ENCODE measurements at places on chromosomes 11 and 22.

DNA sequence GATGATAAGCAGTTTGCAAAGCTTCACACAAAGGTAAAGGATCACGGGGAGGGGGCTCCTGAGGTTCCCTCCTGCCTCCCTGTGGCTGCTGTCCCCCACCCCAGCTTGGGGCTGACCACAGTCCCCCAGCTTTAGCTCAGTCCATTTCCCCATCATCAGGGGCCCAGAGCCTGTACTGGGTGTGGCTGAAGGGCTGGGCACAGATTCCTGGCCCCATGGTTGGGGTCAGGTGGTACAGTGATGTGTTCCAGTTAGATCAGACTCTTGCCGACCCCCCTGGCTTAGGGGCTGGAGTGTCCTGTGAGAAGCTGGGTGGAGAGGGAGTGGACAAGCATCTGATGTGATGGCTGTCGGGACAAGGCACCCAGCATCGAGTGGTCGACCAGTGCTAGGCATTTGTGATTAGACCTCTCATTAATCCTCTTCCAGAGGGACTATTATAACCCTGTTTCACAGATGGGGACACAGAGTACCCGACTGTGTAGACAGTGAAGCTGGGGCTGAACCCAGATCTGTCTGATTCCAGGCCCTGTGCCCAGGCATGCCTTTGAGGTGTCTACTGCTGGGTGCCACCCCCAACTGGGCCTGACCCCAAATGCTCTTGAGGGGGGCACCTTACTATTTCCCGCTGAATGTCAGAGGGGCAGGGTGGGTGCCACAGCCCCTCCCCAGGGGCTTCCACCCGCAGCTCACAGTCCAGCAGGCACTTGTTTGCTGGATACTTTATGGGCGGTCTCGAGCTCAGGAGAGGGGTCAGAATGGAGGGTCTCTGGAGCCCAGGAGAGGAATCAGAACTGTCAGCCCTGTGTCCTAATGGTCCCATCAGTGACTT is 4.3 kb downstream of the SHANK3 start:
- DNase-seq: no peak

GRCh38 chr11:131246663-131247062 is 123.8 kb upstream of the NTM start:
- DNase-seq: no peak

DNA sequence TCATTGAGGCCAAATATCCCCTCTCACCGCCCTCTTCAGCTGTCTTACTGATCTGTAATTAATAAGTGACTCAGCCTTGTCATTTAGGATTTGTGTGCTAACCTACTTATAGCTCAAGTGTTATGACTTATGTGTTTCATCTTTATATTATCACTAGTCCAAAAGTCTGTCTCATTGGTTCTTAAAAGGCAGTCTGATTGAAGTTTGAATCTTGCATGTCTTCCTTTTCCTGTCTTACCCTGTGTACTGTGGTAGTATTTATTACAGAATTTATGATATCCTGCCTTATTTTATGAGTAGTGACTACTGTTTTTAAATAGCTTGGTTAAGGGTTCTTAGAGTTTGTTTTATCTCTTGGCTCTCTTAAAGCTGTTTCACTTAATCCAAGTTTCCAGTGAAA is 6.3 kb downstream of the DEPDC7 start:
- DNase-seq: no peak

DNA sequence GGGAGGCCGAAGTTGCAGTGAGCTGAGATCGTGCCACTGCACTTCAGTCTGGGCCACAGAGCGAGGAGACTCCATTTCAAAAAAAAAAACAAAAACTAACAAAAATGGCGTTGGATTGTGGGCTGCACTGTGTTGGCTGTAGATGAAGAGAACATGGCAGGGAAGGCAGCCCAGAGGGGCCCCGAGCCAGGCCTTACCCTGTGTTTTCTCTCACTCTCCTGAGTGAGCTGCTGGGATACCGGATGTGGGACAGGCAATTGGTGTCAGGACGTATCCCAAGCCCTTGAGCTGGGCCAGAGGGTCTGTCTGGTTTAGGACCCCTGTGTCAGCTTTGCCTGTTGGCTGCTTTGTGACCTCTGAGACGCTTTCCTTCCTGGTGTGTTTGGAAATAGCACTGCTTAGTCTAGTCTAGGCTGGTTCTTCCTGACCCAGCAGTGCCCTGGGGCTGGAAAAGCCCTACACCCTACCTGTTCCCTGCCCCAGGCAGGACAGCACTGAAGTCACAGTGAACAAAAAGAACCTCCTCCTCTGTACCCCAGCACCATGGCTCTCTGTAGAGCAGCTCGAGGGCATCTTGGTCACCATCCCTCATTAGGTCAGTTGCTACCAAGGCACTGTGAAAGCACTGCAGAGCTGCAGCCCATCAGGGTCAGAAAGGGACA is 17.8 kb downstream of the CHADL start:
- DNase-seq: no peak

DNA sequence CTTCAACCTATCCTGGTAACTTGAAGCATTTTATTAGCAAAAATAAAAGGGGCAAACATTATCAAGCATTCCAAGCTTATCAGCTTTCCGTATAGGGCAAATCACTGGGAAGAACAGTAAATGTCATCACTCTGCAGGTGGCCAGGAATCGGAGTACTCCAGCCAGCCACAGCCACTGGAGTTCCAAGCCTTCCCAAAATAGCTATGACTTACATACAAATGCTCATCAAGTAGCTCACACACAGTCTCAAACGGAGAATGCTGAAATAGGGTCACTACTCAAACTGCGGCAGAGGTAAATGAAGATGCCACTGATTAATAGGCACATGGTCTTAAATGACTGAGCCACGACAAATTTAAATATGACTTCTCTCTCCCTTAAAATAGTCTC is 2.1 kb downstream of the USP28 start:
- no peak for DNase-seq

DNA sequence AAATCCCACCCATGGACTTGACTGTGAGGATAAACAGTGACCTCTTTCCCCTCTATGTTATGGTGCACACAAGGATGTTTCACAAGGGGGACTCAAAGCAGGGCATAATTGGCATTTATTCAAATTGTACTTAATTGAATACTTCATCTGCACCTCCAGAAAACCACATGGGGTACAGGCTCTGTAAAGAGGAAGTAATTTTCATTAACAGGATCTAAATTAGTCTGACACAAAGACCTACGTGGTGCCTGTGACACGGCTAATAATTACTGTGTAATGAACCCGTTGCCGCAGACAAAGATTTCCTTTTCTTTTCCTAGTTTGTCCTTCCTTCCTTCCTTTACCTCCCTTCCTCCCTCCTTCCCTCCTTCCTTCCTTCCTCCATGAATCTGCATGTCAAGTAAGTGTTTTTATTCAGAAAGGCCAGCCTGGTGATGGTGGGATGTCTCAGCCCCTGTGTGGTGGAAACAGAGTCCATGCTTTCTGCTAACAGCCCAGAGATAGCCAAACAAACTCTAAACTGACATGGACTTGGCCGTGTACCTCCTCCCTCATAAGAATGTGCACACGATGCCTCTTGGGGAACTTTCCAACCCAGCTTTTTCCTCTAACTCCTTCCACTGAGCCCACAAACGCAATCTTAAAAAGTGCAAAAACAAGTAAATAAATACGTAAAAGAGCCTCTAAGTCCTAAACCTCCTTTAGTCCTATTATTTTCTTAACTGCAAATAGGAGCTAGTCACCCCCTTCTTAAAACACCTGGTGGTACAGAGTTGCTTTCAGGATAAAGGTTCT is 118.8 kb downstream of the INSC start:
- no peak for DNase-seq

DNA sequence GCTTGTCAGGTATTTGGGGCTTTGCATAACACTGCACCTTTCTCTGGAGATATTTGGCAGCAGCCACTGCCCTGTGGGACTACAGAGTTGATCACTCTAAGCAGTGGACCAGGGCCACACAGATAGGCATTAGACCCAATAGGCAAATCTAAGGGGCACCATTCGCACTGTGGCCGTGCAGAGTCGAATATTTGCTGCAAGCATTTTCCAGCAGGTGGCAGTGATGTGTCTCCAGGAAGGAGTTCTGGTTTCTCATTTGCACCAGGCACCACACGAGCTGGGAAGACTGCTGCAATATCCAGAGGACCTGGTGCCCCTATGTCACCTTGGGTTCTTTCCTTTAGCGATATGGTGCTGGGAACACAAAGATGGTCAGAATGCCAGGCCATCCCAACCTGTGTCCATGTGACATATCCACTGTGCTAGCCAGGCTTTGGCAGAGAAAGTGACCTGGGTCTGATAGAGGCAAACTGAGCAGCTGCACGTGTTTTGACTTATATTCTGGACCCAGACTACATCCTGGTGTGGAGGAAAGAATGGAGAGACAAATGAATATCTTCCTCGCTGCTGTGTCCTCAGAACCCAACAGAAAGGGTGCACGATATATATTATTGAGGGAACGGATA is 318.7 kb downstream of the BUD13 start:
- DNase-seq: no peak

- no peak for DNase-seq
Measured at GRCh38 chr11:72661486-72661885, 12.7 kb downstream of the PDE2A start.
